ENCODE measurements at places on chromosomes 6 and 20.

- DNase-seq = no peak
These were observed 56.5 kb upstream of the MAP3K7 start for GRCh38 chr6:90643381-90643780.

GRCh38 chr6:118895261-118895560 is 1.3 kb downstream of the ASF1A start:
- no peak for DNase-seq

DNA sequence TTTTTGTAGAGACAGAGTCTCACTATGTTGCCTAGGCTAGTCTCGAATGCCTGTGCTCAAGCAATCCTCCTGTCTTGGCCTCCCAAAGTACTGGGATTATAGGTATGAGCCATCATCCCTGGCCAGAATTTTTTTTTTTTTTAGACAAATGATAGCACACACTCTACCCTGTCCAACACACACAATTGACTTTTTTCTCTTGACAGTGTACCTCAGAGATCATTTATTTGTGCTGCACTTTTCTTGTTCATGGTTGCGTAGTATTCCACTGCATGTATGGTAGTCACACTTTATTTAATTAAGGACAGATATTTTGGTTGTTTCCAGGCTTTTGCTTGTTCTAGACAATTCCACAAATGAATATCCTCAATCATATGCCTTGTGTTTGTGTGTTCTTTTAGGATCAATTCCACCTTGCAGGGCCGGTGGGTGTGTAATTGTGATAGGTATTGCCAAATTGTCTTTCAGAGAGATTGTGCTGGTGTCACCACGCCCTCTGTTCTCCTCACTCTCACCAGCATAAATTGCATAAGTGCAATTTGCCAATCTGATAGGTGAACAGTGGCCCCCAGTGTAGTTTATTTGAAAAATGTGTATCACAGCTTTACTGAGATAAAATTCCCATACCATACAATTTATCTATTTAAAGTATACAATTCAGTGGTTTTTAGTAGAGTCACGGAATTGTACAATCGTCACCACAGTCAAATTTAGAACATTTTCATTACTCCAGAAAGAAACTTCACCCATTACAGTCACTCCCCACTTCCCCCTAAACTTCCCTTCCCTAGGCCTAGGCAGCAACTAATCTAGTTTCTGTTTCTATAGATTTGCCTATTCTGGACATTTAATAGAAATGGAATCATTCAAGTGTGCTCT is 20.1 kb downstream of the SRC start:
- DNase-seq = no peak

DNA sequence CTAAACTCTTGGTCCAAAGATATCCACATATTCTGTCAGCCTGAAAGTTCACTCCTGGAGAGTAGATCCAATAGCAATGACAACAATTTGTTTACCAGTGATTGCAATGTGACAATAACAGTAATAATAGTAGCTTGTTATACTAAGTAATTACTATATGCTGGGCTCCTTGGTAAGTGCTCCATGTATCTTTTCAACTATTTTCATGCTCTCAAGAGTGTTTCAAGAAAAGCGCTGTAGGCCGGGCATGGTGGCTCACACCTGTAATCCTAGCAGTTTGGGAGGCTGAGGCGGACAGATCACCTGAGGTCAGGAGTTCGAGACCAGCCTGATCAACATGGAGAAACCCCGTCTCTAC is 15.4 kb downstream of the BCL2L1 start:
- DNase-seq = no peak

DNA sequence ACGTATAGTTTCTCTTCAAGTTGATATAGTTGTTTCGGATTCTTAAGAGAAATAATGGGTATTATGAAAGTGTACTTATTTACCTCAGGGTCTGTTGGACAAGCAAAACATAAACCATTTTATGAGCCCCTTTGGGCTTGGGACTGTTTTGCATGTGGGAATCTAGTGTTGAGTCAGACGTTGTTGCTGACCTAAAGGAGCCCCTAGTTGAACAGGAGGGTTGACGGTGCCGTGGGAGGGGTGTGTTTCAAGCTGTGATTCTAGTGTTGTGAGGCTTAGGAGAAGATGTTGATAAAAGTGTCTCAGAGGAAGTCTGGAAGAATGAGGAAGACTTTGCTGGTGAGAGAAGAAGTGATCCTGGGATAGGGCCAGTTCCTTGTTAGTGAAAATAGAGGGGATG is 140.0 kb downstream of the ARID1B start:
- DNase-seq = peak; percentile 15

DNA sequence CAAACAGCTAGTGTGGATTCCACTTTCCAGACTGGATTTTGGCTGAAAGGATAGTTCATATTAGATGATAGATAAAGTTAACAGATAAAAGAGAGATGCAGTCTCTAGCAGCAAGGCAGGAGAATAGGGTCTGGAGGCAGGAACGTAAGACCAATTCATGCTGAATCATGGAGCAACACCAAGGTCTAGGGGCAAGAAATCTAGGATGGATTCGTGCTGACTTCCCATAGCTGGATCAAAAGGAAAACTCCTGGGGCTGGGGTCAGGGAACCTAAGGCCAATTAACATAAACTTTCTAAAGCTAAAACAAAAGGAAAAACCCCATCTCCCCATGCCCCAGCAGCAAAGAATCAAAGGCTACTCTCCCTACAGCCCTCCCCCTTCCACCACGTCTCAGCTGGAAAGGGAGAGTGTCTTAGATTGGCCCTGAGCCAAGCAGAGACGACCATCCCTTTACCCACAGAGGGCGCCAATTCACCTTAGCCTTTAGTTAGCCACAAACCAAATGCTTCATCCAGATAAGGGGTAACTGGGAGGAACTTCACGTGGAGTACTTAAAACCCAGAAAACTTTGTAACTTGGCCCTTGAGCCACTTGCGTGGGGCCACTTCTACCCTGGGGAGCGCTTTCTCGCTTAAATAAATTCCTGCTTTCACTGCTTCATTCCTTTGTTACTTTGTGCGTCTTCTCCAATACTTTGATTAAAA is 7.6 kb downstream of the TREM1 start:
- DNase-seq = peak; percentile 85

DNA sequence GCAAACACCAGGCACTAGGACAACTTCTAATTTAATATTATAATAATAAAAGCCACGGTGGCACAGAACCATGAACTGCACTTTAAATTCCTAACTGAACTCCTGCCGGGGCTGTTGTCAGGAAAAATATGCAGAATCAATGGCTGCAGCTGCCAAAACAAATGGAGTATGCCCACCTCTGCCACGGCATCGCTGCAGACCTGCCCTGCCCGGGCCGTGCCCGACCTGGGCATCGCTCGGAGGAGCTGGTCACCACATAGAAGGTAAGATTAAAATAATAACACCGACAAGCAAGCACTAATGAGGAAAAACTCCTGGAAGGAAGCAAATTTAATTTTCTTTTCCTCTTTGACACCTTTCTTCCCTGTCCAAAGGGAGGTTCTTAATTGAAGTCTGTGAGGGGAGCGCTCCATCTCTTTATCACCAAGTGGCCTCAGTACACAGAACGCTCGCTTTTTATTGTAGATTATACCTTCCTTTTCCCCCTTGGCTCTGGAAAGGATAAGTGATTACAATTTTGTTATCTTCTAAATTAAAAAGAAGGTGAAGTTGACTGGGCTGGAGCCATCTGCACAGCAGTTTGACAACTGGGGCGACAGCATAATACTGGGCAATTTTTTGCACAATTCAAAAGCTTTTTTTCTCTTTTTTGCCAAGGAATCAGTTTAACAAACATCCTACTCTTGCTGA is 351.3 kb downstream of the ZFAND3 start:
- no peak for DNase-seq

- DNase-seq = peak; percentile 41
These were observed 17.4 kb downstream of the HSPA12B start for GRCh38 chr20:3749689-3750531.

DNA sequence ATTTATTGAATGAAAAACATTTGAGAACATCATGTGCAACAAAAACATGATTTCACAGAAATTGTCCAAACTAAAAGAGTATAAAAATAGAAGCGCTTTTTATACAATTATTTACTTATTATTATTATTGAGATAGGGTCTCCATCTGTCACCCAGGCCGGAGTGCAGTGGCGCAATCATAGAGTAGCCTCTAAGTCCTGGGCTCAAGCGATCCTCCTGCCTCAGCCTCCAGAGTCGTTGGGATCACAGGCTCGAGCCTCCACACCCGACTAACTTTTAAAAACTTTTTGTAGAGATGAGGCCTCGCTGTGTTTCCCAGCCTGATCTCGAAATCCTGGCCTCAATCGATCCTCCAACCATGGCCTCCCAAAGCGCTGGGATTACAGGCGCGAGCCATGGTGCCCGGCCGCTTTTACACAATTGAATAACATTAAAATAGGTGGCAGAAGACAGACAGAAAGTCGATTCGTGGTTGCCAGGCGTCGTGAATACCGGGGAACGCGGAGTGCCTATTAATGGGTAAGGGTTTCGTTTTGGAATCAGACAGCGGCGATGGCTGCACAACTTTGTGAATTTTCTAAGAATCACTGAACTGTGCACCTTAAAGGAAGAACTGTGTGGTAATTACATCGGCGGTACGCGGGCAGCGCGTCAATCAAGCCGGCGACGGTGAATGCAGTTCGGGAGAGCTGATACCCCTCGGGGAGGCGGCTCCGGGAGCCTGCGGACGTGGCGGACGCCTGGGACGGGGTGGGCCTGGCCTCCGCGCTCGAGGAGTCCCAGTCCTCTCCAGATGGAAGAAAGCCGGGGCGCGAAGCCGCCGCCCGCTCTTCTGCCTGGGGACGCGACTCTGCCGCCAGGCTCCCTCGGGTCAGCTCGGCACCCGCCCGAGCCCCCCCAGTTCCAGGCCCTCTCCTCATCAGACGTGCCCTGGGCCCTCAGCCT is 807 bp downstream of the TBC1D20 start:
- peak; percentile 64 for DNase-seq

DNA sequence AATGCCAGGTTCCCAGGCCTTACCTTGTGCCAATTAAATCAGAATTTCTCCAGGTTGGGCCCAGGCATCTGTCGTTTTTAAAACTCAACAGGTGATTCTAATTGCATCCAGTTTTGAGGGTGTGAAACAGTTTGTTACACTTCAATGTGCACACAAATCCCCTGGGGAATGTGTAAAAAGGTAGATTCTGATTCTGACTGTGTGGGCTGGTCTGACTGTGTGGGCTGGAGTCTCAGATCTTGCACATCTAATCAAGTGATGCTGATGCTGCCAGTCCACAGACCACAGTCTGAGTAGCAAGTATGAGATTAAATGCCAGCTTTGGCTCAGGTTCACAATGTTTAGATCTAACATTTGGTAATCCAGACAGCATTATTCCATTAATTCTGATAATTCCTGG is 12.5 kb upstream of the ETV7 start:
- no peak for DNase-seq

DNA sequence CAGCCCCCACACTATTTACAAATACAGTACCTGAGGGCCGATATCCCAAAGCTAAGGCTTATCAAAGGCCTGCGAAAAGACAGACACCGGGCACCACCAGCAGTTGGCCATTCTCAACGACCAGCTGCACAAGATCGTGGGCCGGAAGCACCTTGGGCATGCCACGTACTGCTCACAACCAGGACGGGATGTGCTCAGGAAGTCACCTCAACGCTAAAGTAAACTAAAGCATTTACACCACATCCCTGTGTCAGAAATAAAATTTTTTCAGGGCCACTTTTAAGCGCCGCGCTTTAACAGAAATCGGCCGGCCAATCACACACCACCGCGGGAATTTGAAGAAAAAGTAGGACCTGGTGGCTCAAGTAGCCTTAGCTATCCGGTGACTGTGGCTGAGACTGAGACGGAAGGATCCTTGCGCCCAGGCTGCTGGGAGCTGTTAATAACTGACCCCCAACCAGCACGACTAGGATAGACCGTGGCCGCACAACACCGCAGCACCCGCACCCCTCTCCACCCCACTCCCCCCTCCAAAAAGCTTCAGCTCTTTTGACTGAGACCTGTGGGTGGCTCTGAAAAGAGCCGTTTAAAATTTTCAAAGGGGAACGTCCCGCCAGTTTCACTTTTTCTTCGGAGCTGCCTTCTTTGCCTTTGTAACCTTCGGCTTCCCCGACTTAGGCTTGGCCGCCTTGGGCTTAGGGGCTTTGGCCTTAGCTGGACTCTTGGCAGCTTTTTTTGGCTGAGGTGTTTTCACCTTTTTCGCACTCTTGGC is 131.2 kb upstream of the BTN3A2 start:
- peak; percentile 85 for DNase-seq

DNA sequence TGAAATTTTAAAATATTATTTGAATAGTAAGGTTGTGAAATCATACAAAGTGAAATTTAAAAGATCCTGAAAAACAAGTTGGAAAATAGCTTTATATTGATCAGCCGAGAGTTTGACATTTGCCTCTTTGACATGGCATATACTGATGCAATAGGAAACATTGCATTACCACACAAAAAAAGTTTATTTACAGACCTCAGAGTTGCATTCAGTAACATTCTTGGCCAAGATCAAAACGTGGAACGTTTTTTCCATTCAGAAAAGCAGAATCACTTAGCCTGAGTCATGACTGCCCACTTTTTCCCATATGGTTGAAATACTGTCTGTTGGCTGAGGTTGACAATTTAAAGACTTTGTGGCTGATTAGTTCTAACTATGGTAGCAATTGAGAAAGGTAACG is 55.1 kb upstream of the BACH2 start:
- DNase-seq = peak; percentile 34

- peak; percentile 33 for DNase-seq
These were observed 29.0 kb downstream of the SLC12A5 start for GRCh38 chr20:46057856-46058598.

DNA sequence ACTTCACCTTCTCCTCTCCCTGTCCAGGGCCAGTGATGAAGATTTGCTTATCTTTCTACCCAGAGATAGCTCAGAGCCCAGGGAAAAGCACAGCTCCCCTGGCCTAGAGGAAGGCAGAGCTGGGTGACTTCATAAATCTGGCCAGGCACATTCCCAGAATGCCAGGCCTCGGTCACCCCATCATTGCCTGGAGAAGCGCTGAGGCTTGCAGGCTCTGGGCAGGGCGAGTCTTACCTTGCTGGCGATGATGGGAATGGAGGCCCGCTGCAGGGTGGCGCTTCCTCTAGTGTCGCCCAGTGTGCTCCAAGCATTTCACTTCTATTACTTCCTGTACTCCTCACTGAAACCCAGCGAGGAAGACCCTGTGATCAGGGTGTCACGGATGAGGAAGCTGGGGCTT is 60.1 kb downstream of the DAAM2 start:
- no peak for DNase-seq

GRCh38 chr6:131136021-131136786 is 937 bp downstream of the AKAP7 start:
- no peak for DNase-seq

- DNase-seq = no peak
These were observed 17.1 kb upstream of the BPI start for GRCh38 chr20:38286586-38287531.

- peak; percentile 29 for DNase-seq
These were observed 133.9 kb downstream of the ZDHHC14 start for GRCh38 chr6:157514659-157515496.

- DNase-seq = no peak
These were observed 22.2 kb upstream of the MRPS18A start for GRCh38 chr6:43709654-43710303.

DNA sequence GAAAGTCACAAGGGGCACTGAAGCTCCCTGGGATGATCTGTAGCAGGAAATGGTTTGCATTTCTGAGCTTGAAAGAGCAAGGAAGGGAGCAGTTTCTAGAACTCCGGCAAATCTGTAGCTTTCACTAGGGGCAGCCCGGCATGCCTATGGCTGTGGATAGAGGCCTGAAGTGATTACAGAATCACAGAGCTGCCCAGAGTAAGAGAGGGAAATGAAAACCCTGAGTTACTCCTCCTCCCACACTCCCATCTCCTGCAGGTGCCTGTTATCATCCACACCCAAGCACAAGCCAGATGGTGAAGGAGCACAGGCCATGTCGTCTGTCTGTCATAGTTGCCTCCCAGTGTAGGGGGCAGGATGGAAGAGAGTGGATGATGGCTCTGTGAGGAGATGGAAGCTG is 37.1 kb downstream of the HLA-F start:
- no peak for DNase-seq
